ENCODE measurements at places on chromosomes 6 and 20.

DNA sequence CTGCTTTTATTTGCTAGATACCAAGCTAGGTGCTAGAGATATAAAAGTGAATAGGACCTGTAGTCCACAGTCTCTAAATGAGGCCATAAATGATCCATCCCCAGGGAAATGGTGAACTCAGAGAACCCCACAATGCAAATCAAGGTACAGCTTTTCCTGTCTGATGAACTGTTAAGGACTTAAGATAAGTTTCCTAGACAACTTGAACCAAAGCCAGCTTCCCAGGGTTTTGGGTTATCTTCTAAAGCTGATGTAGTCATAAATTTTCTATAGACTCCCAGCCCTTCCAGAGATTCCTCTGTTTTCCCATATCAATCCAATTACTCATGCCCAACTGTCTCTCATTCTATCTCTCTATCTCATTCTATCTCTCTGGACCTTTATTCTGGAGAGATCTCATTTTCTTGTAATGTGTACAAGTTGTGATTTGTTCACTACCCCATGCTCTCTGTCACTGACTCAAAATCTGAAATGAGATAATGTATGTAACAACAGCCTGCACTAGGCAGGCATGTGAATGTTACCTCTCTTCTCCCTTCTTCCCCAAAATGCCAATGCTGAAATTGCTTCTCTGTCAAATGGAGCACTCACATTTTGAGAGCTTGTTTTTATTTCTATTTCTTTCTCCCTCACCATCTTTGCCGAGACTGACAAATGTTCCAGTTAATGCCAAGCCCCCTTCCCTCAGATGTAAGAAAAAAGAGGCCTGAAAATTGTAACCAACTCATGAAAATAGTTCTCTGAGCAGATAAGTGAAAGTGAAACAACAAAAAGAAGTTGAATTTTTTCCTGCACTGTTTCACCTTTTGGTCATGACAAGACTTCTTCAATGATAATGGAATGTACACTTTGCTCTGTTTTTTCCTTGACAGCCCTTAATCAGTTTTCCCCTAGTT, 279.9 kb downstream of the SLC35F1 start:
- DNase-seq: no peak

GRCh38 chr6:108953681-108954080, 105.5 kb downstream of the ARMC2 start:
- DNase-seq: no peak

GRCh38 chr6:93433592-93433991, 14.2 kb upstream of the EPHA7 start:
- DNase-seq: no peak

DNA sequence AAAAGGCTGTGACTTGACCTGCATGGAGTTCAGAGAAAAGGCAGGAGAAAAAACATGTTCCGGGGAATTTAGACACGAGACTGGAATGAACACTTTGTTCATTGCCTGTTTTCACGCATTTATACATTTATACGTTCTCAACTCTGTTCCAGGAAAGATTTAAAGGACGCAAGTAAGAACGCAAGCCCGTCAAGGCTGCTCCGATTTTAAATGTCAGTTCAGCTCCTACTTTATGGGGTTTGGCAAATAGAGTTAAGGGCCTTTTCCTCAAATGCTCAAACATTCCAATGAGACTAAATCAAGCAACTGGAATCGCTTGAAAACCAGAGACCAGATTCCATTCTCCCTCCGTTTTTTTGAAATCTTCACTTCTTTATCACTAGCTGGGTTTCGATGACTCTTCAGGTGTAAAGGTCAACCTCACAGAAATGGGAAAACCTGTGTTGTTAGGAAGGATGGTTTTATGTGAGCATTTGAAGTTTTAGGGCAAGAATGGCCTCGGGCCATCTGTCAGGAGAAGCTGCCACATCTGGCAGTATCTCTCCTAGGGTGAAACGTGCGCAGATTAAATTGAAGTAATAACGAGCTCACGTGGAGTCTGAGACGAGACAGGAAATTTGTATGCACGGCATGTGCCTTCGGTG, 24.9 kb downstream of the TTLL2 start:
- no peak for DNase-seq

- peak; percentile 73 for DNase-seq
These were observed at the start of gene AKAP7 for GRCh38 chr6:131135244-131136020. AKAP7 (plus strand) TSS chr6:131135467; CDS start chr6:131135764, 297 bp downstream.

DNA sequence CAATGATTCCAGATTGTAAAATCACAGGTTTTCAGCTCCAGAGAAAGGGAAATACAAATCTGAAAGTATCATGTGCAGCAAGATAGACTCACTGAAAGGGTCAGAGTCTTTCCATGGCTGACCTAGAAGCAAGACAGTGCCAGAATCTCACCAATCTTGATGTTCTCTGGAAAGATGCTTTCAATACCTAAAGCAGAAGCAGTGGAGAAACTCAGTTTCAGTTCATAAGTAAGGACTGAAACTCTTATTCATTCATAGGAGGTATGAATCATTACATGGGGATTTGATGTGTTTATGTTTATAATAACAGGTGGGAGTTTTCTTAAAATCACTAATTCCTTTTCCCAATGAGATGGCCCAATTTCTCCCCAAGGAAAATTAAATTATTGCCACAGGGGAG, 42.5 kb downstream of the SLC2A12 start:
- DNase-seq: no peak

DNA sequence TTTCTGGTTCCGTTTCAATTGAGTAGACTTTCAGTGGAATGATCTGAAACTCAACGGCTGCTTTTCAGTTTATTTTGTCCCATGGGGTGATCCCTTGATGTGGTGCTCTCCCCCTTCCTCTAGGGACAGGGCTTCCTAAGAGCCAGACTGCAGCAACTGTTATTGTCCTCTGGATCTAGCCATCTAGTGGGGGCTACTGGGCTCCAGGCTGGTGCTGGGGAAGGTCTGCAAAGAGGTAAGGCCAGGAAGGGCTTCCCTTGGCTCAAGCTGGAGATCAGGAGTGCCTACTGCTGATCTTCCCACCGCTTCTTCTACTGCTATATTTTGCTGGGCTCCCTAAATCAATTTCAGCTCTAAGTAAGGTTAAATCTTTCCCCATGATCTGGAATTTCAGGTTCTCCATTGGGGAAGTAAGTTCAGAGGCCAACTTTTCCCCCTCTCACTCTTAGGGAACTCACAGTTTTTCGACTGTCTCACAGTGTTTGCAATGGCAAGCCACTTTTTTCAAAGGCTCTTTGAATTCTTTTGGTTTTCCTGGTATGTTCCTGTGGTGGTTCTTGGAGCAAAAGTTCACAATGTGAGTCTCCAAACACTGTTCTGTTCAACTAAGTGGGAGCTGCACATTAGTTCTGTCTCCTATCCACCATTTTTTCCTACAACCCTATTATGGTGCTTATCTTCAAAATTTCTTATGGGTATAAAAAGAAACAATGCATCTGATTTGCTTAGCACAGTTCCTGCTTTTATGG, 286.2 kb upstream of the EXOC2 start:
- DNase-seq: no peak

- DNase-seq: no peak
These were observed 129.2 kb upstream of the PCSK2 start for GRCh38 chr20:17097603-17098002.

GRCh38 chr20:21702553-21703470, 2.7 kb upstream of the PAX1 start:
- no peak for DNase-seq

- DNase-seq: no peak
These were observed 117.0 kb downstream of the PCSK2 start for GRCh38 chr20:17343656-17344452.

GRCh38 chr6:41466437-41466990, 79.7 kb upstream of the FOXP4 start:
- no peak for DNase-seq

DNA sequence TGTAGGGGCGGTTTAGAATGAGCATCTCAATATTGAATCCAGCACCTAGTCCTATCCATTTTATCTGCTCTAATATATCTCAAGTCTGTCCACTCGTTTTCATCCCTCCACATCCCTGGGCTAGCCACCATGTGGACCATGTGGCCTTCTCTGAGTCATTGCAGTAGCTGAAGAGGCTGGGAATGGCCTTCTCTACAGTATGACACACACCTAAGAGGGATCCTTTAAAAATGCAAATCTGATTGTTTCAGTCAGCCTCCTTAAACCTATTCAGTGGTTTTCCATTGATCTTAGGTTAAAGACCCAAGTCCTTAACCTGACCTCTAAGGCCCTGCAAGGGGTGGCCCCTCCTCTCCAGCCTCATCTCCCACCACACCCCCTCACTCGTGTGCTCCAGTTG, 9.4 kb downstream of the RING1 start:
- no peak for DNase-seq

DNA sequence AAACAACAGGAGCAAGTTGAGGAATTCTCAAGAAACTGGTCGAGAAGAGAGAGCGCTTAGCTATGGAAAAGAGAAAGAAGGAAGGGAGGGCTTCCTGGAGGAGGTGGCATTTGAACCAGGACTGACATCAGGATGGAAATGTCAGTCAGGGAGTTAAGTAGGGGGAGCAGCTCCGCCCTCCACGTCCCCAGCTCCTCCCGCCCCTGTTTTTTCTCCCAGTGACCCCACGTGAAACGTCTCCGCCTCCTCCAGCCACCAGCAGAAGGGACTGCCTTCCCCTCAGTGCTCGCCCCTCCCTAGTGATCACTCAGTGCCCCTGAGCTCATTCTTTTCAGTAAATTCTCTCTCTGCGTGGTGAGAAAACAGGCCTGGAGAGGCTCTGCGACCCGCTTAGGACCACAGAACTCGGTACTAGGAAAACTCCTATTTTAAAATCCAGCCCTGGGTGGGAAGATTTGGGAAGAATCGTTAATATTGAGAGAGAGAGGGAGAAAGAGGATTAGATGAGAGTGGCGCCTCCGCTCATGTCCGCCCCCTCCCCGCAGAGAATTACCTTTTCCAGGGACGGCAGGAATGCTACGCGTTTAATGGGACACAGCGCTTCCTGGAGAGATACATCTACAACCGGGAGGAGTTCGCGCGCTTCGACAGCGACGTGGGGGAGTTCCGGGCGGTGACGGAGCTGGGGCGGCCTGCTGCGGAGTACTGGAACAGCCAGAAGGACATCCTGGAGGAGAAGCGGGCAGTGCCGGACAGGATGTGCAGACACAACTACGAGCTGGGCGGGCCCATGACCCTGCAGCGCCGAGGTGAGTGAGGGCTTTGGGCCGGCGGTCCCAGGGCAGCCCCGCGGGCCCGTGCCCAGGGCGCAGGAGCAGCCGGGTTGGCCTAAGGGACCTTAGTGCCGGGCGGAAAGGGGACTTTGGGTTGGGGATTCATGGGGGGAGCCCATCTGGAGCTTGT, 4.6 kb downstream of the HLA-DPB1 start:
- no peak for DNase-seq

GRCh38 chr6:25700761-25701160, 48.7 kb downstream of the SCGN start:
- DNase-seq: no peak

- no peak for DNase-seq
These were observed 301.1 kb downstream of the EYA4 start for GRCh38 chr6:133542056-133542821.

DNA sequence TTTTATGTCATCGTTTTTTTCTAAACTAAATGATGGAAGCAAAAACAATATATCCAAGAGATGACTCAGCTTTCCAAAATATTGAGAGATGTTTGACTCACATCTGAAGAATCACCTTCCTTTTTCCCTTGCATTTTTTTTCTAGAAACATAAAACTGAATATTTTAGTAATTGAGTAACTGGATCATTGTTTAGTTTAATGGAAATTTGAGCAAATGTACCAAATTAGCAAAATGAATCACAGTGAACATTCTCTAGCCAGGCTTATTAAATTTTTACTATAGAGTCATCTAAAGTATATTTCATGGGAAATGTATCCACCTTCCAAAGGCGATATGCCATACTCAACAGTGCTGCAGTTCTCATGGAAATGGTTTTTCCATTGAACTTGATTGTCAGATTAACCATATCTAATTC, 145.5 kb downstream of the TENT5A start:
- DNase-seq: no peak

DNA sequence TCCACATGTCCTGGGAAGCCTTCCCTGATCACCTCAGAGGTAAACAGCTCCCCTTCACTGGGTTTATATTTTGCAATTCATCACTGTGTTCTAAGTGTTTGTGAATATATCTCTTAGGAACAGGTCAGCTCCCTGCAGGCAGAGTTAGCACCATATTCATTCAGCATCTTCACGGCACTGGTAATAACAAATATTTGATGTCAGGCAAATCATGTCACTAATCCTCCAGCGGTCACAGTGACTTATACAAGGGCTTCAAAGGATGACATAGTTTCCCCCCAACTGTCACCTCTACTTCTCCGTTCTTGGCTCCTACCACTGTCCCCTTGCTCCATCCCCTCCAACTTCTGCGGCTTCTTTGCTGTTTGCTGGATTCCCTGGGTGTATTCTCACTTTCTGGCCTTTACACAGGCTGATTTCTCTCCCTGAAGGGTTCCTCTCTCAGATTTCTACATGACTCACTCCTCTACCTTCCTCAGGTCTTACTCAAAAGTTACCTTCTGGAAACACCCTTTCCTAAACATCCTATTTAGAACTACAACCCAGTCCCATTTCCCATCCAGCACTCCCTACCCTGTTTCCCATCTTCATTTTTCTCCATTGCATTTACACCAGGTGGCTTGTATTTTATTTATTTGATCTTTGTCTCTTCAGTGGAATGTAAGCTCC, 66.6 kb downstream of the NHLRC1 start:
- DNase-seq: no peak

DNA sequence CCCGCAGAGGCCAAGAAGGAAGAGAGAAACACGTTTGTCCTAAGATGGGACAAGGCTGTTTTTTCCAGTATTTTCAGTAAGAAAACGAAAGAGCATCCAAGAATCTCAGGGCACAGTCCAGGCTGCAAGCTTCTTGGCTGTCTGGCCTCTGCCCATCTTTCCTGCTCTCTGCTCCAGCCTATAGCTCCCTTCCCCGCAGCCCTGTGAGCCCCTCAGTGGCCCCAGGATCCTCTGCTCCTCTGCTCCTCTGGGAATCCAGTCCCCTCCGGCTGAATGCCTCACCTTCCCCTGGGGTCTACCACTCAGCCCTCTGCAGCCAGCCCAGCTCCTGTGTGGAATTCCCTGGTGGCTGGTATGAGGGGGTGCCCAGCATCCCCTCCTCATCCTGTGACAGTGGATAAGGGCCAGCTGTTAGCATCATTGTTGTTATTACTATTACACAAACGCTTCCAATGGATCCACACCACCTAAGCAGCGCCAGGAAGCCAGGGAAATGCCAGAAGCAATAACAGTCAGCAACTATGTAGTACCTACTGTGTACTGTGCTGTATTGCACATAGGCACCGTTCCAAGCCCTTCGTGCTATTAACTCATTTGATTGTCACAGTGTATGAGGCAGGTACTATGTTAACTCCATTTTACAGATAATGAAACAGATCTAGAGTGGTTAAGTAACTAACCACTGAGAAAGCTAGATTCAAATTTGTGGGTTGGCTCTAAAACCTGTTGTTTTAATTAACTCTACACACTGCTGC, 60.3 kb upstream of the PTPN1 start:
- no peak for DNase-seq

- no peak for DNase-seq
These were observed 130.3 kb upstream of the PMEPA1 start for GRCh38 chr20:57840066-57840465.

DNA sequence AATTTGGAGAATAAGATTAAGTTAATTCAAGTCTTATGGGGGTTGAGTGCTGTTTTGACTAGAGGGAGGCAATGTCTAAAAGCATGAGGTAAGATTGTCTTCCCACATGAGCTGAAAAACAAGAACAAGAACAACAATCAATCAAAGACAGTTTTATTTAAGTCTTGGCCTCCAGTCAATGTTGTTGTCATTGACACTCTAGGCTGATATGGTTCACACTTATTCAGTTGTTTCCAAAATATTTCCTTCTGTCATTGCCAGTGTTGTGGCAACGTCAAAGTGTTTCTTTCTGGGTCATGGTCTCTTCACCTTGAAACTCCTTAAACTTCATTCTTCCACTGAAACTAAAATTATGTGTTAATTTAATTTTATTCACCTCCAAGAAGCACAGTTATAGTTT, 72.4 kb downstream of the GRIK2 start:
- no peak for DNase-seq
